ENCODE measurements at places on chromosomes 16 and 17. TPM values are rescaled to one million over a fixed set of nuclear protein-coding genes. Genes with fewer than 3 reads are reported as not detected.
A peak's percentile ranks its signal among the peaks of the same experiment; 100 is the strongest.

DNA sequence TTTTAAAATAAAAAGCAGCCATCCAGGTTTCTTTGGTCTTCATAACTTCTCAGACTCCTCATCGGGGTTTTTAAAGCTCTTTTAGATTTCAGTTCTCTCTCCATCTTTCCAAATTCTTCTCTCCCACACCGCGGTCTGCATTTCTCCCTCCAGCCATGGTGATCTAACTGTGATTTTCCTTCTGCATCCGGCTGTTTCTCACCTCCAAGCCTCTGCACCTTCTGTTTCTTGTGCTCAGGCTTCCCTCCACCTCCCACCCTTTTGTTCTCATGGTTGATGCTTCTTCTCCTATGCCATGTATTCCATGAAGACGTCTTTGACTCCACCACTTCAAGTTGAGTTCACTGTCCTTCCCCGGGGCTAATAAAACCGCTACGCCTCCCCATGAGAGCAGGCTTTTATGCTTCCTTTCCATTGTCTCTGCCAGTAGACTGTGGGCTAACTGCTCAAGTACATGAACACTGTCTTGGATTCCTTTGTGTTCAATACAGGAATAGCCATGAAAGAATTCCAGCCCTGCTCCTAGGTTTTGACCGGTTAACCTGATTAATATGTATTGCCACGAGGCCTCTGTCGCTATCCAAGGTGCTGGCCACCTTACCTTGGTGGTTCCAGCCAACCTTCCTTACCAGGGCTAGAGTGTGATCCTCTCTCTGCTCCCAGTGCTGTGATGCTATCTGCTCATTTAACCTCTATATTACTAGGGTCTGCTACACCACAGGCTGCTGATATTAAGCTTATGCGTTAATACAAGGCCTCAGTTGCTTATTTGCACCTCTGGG is 625.1 kb downstream of the HS3ST4 start:
- no peaks in the 10 kb centered on the region for H3K4me1 ChIP-seq
- no peaks in the 10 kb centered on the region for H3K36me3 ChIP-seq

DNA sequence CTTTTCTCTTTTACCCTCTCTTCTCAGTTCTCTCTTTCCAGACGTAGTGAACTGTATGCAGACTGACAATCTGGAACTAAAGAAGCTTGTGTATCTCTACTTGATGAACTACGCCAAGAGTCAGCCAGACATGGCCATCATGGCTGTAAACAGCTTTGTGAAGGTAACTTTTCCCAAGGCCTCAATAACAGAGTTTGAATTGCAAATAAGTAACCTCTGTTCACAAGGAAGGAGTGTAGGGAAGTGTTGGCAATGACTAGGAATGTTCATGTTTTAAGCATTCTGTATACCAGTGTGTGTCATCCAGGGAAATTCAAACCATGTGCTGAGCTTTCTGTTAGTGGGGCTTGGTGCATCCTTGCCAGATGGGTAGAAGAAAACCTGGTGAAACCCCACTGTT is 18.6 kb downstream of the AP2B1 start:
- no peaks in the 10 kb centered on the region for H3K27me3 ChIP-seq
- DNase-seq, result no peak
- no peaks in the 10 kb centered on the region for H3K4me1 ChIP-seq
- H3K4me3 ChIP-seq, result no peak overlapping the region

GRCh38 chr16:14301169-14302030 is 230.3 kb downstream of the MRTFB start:
- DNase-seq, result no peak
- peaks cover 10% of the 10 kb centered on the region for H3K4me1 ChIP-seq
- peaks cover 23% of the 10 kb centered on the region for H3K27me3 ChIP-seq
- peak overlapping the region; percentile 83 for H3K4me3 ChIP-seq
- no peaks in the 10 kb centered on the region for H3K36me3 ChIP-seq

DNA sequence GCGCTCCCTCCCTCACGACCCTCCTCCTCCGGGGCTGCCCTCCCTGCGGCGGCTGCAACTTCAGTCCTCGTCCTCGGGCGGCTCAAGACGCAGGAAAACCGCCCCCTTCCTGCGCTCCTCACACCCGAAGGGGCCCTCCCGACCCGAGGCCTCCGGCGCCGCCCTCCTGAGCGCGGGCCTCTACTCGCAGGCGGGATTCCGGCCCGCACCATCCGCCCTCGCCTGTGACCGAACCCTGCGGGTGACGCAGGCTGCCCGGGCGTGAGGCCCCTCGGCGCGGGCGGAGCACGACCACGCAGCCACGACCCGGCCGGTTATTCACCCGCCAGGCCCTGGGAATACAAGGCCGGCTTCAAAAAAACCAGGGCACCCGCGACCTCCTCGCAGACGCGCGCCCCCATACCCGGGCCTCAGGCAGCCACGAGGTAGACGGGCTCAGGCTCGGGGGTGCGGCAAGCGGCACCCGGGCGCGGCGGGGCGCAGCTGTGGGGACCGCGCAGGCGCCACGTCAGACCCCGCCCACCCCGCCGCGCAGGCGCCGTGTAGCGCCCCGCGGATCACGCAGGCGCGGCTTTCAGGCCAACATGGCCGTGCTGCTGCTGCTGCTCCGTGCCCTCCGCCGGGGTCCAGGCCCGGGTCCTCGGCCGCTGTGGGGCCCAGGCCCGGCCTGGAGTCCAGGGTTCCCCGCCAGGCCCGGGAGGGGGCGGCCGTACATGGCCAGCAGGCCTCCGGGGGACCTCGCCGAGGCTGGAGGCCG is at the start of gene SPG7:
TSS of gene SPG7 (plus strand) at position 570 of the 757 bp plus-strand sequence. CDS start at position 585, 15 bp downstream.
- H3K27me3 ChIP-seq, result no peaks in the 10 kb centered on the region
- H3K4me1 ChIP-seq, result peaks cover 22% of the 10 kb centered on the region
- H3K36me3 ChIP-seq, result no peaks in the 10 kb centered on the region
- H3K27ac ChIP-seq, result peak within 1 kb of the TSS; percentile 89
- H3K4me3 ChIP-seq, result peak within 1 kb of the TSS; percentile 90
- DNase-seq, result peak; percentile 91

DNA sequence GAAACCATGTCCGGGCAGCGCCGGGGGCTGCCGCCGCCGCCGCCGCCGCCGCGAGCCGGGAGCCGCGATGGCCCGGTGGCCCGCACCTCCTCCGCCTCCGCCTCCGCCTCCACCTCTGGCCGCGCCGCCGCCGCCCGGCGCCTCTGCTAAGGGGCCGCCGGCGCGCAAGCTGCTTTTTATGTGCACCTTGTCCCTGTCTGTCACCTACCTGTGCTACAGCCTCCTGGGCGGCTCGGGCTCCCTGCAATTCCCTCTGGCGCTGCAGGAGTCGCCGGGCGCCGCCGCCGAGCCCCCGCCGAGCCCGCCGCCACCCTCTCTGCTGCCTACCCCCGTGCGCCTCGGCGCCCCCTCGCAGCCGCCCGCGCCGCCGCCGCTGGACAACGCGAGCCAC is 587 bp downstream of the HS3ST4 start:
- no peak for DNase-seq
- peaks cover 39% of the 10 kb centered on the region for H3K27me3 ChIP-seq
- no peak overlapping the region for H3K27ac ChIP-seq

DNA sequence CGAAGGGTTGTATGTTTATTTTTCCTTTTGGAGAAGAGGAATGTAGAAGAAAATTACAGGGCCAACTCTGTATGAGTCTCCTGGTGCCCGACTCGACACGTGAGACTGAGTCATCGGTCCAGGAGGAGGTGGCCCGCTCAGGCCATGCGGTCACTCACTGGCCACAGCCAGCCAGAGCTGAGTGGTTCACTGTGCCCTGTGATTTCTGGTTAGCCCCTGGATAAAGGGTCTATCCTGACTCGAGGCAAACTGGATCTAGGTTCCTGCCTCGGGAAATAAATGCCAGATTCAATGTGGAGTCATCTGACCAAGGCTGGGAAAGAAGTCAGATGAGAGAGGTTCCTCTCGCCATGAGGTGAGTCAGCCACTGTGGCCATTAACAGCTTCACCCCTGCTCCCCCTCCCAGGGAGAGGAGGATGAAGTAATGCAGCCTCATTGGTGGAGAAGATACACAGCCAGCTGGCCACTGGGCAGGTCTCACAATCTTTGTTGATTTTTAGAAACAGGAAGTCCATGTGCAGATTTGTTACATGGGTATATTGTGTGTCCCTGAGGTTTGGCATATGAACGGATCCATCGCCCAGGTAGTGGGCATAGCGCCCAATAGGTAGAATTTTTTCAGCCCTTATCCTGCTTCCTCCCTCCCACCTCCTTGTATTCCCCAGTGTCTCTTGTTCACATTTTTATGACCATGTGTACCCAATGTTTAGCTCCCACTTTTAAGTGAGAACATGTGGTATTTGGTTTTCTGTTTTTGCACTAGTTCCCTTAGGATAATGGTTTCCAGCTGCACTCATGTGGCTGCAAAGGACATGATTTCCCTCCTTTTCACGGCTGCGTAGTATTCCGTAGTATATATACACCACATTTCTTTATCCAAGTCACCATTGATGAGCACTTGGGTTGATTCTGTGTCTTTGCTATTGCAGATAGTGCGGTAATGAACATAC is 21.7 kb upstream of the USP36 start:
- H3K27me3 ChIP-seq, result peaks cover 8% of the 10 kb centered on the region
- no peak for DNase-seq
- no peak overlapping the region for H3K27ac ChIP-seq
- H3K4me1 ChIP-seq, result peaks cover 3% of the 10 kb centered on the region
- H3K4me3 ChIP-seq, result no peak overlapping the region
- no peaks in the 10 kb centered on the region for H3K36me3 ChIP-seq

DNA sequence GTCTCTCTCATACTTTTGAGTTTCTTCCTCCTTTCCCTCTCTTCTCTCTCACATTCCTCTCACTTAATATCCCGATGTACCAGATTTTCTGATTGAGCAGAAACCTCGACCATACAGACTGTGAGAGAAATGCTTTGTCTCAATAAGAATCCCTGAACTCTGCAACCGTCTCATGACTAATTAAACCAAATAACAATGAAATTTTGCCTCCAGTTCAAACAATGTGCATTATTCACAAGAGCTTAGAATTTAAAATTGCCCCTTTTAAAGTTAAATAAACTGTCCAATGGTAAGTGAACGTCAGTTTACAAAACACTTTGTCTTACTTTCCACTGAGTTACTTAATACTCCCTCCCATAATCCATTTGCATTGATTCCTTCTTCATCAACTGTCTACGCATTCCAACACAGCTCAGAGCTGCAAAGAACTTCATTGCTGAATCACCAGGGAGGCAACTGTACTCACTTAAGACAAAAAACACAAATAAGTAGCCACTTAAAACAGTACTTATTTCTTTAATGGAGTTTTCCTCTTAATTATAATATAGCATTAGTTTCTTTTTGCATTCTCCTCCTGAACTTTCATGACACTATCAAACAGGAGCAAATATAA is 4.9 kb downstream of the CDH11 start:
- H3K4me1 ChIP-seq, result no peaks in the 10 kb centered on the region
- no peak overlapping the region for H3K27ac ChIP-seq
- no peak overlapping the region for H3K4me3 ChIP-seq
- H3K27me3 ChIP-seq, result peaks cover 8% of the 10 kb centered on the region

GRCh38 chr16:8641671-8642070 is 20.2 kb downstream of the METTL22 start:
- no peak overlapping the region for H3K4me3 ChIP-seq
- peaks cover 6% of the 10 kb centered on the region for H3K4me1 ChIP-seq
- peaks cover 30% of the 10 kb centered on the region for H3K36me3 ChIP-seq
- no peak for DNase-seq

GRCh38 chr16:8565498-8565897 is 24.8 kb downstream of the TMEM114 start:
- no peaks in the 10 kb centered on the region for H3K27me3 ChIP-seq
- H3K4me3 ChIP-seq, result no peak overlapping the region
- no peaks in the 10 kb centered on the region for H3K4me1 ChIP-seq

GRCh38 chr17:11899537-11899942 is 97.7 kb downstream of the ZNF18 start:
- no peak overlapping the region for H3K27ac ChIP-seq
- no peaks in the 10 kb centered on the region for H3K27me3 ChIP-seq
- no peak overlapping the region for H3K4me3 ChIP-seq
- no peaks in the 10 kb centered on the region for H3K4me1 ChIP-seq
- H3K36me3 ChIP-seq, result no peaks in the 10 kb centered on the region

DNA sequence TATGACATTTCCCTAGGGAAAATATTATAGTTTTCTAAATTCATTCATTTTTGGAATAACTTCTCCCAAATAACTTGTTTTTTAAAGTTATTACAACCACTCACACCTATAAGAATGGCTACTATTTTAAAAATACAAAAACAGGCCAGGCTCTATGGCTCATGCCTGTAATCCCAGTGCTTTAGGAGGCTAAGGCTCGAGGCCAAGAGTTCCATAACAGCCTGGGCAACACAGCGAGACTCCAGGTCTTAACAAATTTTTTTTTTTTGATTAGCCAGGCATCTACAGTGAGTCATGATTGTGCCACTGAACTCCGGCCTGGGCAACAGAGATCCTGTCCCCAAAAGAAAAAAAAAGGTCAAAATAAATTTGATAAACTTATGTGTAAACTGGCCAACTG is 43.6 kb upstream of the YPEL2 start:
- H3K4me3 ChIP-seq, result no peak overlapping the region
- H3K27me3 ChIP-seq, result no peaks in the 10 kb centered on the region
- no peak for DNase-seq
- H3K4me1 ChIP-seq, result no peaks in the 10 kb centered on the region
- no peak overlapping the region for H3K27ac ChIP-seq

GRCh38 chr16:85170590-85171003 is 58.3 kb upstream of the CIBAR2 start:
- peak overlapping the region; percentile 12 for H3K4me3 ChIP-seq
- no peaks in the 10 kb centered on the region for H3K4me1 ChIP-seq
- H3K27ac ChIP-seq, result no peak overlapping the region
- no peak for DNase-seq
- H3K27me3 ChIP-seq, result peaks cover 42% of the 10 kb centered on the region

DNA sequence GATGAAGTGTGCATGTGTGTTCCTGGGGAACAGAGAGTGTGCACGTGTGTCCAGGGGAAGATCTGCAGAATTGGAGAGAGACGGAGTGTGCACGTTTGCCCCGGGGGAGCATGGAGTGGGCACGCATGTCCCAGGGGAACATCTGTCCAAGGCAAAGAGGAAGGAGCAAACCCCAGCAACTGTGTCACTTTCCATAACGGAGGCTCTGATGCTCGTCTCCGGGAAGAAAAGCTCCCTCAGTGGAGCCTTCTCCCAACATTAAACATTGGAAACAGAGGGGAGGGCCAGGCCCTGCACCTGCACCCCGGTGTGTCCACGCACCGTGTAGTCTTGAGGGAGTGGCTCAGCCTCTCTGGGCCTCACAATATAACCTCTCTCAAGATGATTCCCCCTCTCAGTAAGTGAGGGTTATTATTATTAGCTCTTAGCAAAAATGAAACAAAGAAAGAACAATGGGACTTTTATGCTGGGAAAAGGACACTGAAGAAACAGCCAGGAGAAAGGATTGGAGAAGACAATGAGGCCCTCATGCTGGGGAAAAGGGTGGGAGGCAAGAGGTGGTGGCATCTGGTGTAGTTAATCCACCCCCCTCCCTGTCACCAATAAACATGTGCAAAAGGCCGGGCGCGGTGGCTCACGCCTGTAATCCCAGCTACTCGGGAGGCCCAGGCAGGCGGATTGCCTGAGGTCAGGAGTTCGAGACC is 7.6 kb downstream of the RAB40B start:
- no peak overlapping the region for H3K27ac ChIP-seq
- DNase-seq, result no peak
- no peaks in the 10 kb centered on the region for H3K4me1 ChIP-seq
- H3K36me3 ChIP-seq, result peaks cover 13% of the 10 kb centered on the region
- no peak overlapping the region for H3K4me3 ChIP-seq

HOXB6 gene
- total RNA-seq, result 2.2 TPM

CTRB1 gene
- not detected for total RNA-seq

CBLN1 gene
- not detected for total RNA-seq

FKBP10 gene
- total RNA-seq, result 0.74 TPM

ADAP2 gene
- 0.76 TPM for total RNA-seq

RHBDF1 gene
- 0.84 TPM for total RNA-seq

CCL2 gene
- 0.40 TPM for total RNA-seq
